ENCODE measurements at places on chromosomes 16 and 17.

DNA sequence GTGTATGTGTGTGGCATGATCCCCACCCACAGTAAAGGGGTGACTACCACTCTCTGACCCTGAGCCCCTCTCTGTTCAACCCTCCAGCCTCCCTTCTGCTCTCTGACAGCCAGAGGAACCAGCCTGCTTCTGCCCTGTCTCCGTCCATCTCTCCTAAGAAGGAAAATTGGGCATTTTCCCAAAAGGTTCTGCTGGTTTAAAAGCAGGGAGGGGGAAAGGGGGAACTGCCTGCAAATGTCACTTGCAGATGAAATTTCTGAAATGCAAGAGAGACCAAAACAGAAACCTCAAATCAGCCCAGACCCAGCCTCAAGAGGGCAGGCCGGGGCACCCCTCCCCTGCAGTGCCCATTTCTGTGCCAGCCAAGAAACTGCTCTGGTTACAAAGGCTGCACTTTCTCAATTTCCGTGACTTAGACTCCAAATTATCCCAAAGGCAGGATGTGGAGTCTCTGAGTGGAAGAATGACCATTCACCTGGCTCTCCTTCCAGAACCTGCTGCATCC is 197.9 kb downstream of the RBFOX3 start:
- no peak for DNase-seq

DNA sequence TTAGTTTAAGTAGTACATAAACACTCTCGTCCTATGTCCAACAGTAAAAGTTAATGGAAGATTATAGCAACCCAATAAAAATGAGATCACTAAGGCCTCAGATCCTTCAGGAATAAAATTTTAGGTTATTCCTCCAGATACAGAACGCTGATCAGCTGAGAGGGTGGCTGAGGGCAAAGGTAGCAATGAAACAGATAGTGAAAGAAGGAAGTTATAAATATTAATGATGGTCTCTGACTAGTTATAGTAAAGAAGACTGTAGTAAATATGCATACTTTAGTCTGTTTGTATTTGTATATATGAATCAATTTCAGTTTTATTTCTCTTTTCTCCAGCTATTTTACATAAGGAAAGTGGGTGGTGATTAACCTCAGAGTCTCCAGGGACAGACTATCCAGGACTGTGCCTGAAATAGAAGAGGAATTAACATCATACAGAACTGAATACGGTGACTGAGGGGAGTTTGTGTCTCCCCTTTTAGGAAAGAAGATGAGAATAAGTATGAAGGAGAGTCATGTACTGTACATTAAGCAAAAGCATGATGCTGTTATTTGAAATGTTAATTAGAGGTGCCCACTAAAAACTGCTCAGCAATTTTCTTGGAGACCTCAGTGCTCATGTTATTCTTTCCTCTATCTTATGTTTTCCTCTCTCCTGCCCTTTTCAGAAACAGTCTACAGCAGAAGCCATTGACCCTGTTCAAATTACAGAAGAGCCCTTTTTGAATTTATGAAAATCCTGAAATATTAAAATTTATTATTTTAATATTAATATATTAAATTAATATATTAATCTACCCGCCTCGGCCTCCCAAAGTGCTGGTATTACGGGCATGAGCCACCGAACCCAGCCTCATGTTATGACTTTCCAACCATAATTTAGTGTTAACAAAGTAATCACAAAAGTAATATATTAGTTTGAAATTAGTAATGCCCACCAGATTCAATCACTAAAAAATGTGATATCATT is 36.5 kb upstream of the DHRS7B start:
- no peak for DNase-seq

GRCh38 chr17:27457731-27458523 is 1.7 kb downstream of the KSR1 start:
- peak; percentile 35 for DNase-seq

DNA sequence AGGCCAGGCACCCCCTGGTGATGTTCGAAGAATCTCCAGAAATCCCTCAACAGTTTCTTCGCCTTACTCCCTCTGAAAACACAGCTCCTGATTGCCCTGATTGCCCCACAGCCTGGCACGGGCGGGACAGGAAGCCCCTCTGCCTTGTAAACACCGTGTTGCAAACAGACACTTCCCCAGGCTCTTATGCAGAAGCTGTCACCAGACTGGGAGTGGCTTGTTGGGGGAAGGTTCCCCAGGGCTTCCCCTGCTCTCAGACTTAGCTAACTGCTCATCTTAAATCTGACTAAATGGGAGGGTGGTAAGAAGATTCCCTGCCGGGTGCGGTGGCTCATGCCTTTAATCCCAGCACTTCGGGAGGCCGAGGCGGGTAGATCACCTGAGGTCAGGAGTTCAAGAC is 11.2 kb downstream of the PIK3R5 start:
- peak; percentile 97 for DNase-seq

DNA sequence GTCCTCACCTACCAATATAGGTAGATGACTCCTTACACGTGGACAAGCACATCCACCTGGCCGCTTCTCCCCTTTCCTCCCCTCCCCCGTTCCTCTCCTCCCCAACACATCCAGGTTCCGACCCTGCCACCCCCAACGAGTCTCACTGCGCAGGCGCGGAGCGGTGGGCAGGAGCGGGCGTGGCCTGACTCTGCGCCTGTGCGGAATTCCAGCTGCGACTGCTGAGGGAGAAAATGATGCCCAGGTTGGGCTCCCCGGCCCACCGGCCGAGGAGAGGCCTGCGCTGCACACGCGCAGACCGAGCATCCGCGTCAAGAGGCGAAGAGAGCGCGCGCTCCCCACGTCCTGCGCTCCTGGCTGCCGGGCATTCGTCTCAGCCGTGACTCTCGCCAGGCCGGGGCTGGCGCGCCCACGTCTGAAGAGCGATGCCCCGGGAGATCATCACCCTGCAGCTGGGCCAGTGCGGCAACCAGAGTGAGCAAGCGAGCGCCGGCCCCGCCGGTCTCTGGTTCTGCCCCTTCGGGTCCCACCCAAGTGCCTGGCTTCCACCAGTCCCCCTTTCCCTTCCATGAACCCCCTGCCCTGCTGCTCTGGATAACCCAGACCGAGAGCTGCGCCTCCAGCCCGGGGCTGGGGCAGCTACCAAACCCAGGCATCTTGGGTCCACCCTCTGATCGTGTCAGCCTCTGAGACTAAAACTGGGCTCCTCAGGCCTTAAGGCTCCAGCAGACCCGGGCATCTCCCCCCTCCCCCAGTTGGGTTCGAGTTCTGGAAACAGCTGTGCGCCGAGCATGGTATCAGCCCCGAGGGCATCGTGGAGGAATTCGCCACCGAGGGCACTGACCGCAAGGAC is at the start of gene TUBG2:
Gene TUBG2 (plus strand): TSS at position 206 of the 853 bp plus-strand sequence. CDS start 220 bp downstream, at position 426.
- DNase-seq: peak; percentile 33

- no peak for DNase-seq
Observed at GRCh38 chr17:80257716-80258213, 2.9 kb upstream of the RNF213 start.

DNA sequence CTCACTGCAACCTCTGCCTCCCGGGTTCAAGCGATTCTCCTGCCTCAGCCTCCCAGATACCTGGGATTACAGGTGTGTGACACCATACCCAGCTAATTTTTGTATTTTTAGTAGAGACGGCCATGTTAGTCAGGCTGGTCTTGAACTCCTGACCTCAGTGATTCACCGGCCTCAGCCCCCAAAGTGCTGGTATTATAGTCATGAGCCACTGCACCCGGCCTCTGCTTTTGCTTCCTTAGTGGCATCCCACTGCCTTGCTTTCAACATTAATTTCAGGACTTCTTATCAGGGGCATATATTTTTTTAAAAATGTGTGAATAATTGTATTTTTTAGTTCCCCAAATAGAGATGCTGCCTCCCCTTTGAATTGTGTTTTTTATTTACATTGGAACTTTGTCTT is 98.8 kb downstream of the SYCE1L start:
- no peak for DNase-seq

DNA sequence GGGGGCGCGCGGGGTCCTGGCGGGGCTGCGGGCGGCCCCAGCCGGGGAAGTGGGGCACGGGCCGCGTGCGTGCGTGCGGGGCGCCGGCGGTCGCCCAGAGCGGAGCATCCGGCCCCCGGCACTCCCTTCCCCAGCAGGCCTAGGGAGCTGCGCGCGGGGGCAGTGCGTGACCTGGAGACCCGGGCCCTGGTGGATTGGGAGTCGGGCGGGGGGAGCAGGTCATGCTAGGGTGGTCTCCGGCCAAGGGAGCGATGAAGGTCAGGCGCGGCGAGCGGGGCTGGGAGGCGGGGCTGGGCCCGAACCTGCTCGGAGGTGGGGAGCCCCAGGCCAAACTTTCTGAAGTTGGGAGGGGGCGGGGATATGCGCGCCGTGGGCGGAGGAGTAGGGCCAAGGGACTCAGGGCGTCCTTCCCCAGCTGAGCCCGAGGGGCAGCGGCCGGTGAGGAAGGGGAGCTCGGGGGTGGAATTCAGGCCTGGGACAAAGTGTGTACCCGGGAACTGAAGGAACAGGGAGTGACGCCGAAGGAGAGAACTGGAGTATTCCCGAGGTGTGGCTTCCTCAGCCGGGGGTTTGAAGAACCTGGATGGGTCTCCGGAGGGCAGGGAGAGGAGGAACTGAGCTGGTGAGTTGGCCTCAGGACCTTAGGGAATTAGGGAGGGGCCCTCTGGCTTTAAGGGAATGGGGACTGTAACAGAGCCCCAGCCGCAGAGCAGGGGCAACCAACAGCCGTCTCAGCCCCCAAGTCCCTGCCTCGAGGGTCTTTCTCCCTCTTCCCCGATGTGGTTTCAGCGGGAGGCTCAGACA is 589 bp downstream of the XYLT2 start:
- no peak for DNase-seq

Measured in CD14-positive monocyte (primary cell).